ENCODE measurements at places on chromosomes 2 and 18. TPM values are rescaled to one million over a fixed set of nuclear protein-coding genes. Genes with fewer than 3 reads are reported as not detected.

DNA sequence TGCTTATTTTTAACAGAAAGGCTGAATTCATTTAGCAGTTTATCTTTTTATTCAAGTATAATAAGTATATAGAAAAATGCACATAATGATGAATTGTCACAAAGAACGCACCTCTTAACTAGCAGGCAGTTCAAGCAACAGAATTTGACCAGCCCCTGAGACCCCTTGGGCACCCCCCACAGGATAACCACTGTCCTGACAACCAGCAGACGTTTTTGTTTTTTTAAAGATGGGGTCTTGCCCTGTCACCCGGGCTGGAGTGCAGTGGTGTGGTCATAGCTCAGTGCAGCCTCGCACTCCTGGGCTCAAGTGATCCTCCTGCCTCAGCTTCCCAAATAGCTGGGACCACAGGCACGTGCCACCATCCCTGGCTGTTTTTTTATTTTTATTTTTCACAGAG is 14.0 kb downstream of the PRELID3A start:
- peaks cover 5% of the 10 kb centered on the region for H3K4me1 ChIP-seq
- no peaks in the 10 kb centered on the region for H3K36me3 ChIP-seq
- DNase-seq, result no peak

DNA sequence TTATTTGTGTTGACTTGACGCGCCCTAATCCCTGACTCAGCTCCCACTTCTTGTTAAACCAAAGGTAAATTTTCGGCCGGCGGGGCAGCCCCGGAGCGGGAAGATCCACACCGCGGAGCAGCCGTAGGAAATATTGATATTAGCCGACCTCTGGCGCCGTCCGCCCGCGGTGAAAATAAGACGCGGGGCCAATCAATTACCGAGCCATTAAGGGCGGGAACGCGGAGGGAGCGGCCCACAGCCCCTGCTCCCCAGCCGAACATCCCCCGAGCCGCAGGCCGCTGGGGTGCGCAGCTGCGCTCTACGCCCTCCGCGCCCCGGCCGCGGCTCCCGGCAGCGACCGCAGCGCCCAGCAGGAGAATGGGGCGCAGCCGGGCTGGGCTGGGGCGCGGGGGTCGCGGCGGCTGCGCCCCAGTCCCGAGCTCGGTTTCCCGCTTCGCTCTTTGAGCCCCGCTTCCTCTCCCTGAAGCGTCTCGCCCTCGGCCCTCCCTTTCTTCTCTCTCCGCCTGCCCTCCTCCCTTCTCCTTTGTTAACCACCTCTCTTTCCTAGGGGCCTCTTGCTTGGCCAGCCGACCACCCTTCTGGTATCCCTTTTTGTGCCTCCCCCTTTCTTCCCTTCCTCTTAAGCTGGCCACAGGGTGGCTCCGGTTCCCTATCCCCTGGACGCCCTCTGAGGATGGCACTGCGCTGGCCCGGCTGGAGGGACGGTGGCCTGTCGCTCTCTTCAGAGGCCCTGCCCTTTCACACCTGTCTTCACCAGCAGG is 40.9 kb downstream of the CELF4 start:
- no peaks in the 10 kb centered on the region for H3K4me1 ChIP-seq
- no peak overlapping the region for H3K4me3 ChIP-seq
- H3K27ac ChIP-seq, result no peak overlapping the region
- peaks cover 4% of the 10 kb centered on the region for H3K27me3 ChIP-seq
- no peaks in the 10 kb centered on the region for H3K36me3 ChIP-seq

Gene KCNJ13
- total RNA-seq, result 0.08 TPM

DNA sequence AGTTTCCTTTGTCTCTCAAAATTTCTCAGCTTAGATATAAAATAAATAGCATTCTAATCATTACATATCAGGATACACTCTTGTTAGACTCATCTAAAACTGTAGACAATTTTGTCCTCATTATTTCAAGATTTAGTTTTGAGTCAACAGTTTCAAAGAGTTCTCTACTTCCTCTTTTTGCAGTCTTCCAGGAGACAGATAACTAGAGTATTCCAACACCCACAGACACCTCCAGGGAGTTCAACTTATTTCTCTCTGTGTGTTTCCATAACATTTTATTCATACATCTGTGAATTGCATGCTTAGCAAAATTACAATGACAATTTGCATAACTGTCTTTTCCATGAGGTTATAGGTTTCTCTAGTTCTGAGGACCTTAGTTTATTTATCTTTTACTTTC is 166.6 kb upstream of the HNMT start:
- DNase-seq, result no peak
- H3K36me3 ChIP-seq, result no peaks in the 10 kb centered on the region
- H3K27ac ChIP-seq, result no peak overlapping the region
- no peaks in the 10 kb centered on the region for H3K4me1 ChIP-seq
- no peaks in the 10 kb centered on the region for H3K27me3 ChIP-seq

- H3K4me3 ChIP-seq, result no peak overlapping the region
- H3K36me3 ChIP-seq, result no peaks in the 10 kb centered on the region
- DNase-seq, result no peak
- H3K27ac ChIP-seq, result no peak overlapping the region
- no peaks in the 10 kb centered on the region for H3K4me1 ChIP-seq
- H3K27me3 ChIP-seq, result no peaks in the 10 kb centered on the region
These were observed 83.1 kb upstream of the KLF7 start for GRCh38 chr2:207248702-207249377.

GRCh38 chr2:229407170-229407569 is 136.1 kb upstream of the PID1 start:
- H3K27me3 ChIP-seq, result peaks cover 5% of the 10 kb centered on the region
- H3K27ac ChIP-seq, result no peak overlapping the region
- H3K4me3 ChIP-seq, result no peak overlapping the region
- no peaks in the 10 kb centered on the region for H3K4me1 ChIP-seq
- DNase-seq, result no peak

GRCh38 chr2:402206-402605 is 114.3 kb upstream of the ALKAL2 start:
- no peaks in the 10 kb centered on the region for H3K36me3 ChIP-seq
- no peaks in the 10 kb centered on the region for H3K4me1 ChIP-seq
- H3K27me3 ChIP-seq, result no peaks in the 10 kb centered on the region

DNA sequence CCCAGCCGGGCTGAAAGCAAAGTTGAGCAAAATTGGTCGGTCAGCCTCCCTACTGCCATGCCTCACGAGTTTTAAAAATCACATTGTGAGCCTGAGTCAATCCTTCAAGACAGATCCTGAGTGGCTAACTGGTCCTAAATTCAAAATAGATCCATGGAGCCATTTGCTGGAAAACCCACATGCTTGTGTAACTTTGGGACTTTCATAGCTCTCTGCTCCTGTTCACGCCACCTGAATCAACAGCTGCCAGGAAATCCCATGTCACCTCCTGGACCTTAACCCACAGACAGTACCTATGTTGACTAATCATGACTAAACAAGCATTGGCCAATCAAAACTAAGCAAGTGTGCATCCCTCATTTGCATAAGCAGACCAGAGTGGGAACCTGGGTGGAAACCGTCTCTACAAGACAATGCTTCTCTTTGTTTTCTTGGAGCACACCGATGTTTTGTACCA is 42.8 kb upstream of the LDLRAD4 start:
- H3K27me3 ChIP-seq, result no peaks in the 10 kb centered on the region
- H3K27ac ChIP-seq, result peak overlapping the region; percentile 95
- H3K36me3 ChIP-seq, result no peaks in the 10 kb centered on the region
- no peak for DNase-seq

DNA sequence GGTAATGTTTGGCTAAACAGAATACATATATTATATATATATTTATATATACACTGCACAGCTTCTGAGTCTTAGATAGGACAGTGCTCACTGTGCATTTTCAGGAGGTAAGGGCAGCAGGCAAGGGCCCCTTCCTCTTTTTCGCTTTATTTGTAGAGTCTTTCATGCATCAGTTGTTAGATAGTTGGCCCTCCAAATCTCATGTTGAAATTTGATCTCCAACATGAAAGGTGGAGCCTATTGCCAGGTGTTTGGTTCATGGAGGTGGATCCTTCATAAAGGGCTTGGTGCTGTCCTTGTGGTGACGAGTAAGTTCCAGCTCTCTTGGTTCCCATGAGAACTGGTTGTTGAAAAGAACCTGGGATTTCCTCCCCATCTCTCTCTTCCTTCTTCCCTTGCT is 48.1 kb downstream of the TSN start:
- no peaks in the 10 kb centered on the region for H3K36me3 ChIP-seq
- no peak overlapping the region for H3K4me3 ChIP-seq
- H3K27me3 ChIP-seq, result peaks cover 8% of the 10 kb centered on the region

- H3K36me3 ChIP-seq, result no peaks in the 10 kb centered on the region
- H3K4me1 ChIP-seq, result no peaks in the 10 kb centered on the region
- no peak overlapping the region for H3K4me3 ChIP-seq
- no peak overlapping the region for H3K27ac ChIP-seq
- no peak for DNase-seq
- no peaks in the 10 kb centered on the region for H3K27me3 ChIP-seq
These were observed 26.3 kb downstream of the ITM2C start for GRCh38 chr2:230891064-230891463.

Gene SMYD1
- total RNA-seq, result not detected

Gene FSIP2
- 0.05 TPM for total RNA-seq

- no peaks in the 10 kb centered on the region for H3K27me3 ChIP-seq
- no peak overlapping the region for H3K4me3 ChIP-seq
- no peak overlapping the region for H3K27ac ChIP-seq
- no peaks in the 10 kb centered on the region for H3K36me3 ChIP-seq
- DNase-seq, result no peak
These were observed 159.6 kb upstream of the ALPP start for GRCh38 chr2:232218778-232219495.

Gene XPO1
- 149 TPM for total RNA-seq

Gene KCNK3
- total RNA-seq, result not detected

DNA sequence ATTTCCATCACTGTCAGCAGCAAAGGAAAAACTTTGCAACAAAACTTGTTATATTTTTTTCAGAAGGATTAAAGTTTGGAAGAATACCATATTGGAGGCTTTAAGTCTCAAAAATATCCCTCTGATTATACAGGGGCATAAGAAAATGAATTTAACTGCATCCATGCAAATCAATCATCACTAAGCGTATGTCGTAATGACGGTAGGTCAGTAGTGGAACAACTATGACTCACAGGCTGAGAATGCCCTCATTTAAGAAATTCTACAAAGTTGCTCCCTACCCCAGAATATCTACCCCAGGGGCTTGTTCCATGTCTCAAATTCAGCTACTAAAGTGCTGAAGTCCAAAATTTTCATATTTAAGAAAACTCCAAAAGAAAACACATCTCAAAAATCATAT is 12.5 kb upstream of the NAB1 start:
- no peak overlapping the region for H3K27ac ChIP-seq
- peaks cover 10% of the 10 kb centered on the region for H3K4me1 ChIP-seq
- no peak for DNase-seq
- no peaks in the 10 kb centered on the region for H3K27me3 ChIP-seq
- H3K4me3 ChIP-seq, result no peak overlapping the region
- no peaks in the 10 kb centered on the region for H3K36me3 ChIP-seq

GRCh38 chr2:205053827-205054410 is 508.6 kb downstream of the PARD3B start:
- H3K36me3 ChIP-seq, result no peaks in the 10 kb centered on the region
- no peaks in the 10 kb centered on the region for H3K4me1 ChIP-seq
- H3K27me3 ChIP-seq, result no peaks in the 10 kb centered on the region

- H3K36me3 ChIP-seq, result no peaks in the 10 kb centered on the region
- no peaks in the 10 kb centered on the region for H3K4me1 ChIP-seq
- no peak for DNase-seq
- no peak overlapping the region for H3K27ac ChIP-seq
These were observed 292.6 kb upstream of the CYRIA start for GRCh38 chr2:16958266-16958665.

Gene KLHL30
- 0.08 TPM for total RNA-seq

Gene ITGB6
- not detected for total RNA-seq

Gene CLEC4F
- total RNA-seq, result 0.19 TPM

GRCh38 chr2:239811806-239812560 is 213.2 kb downstream of the NDUFA10 start:
- no peak for DNase-seq
- H3K27me3 ChIP-seq, result no peaks in the 10 kb centered on the region
- no peaks in the 10 kb centered on the region for H3K36me3 ChIP-seq
- no peak overlapping the region for H3K4me3 ChIP-seq
- H3K4me1 ChIP-seq, result no peaks in the 10 kb centered on the region

DNA sequence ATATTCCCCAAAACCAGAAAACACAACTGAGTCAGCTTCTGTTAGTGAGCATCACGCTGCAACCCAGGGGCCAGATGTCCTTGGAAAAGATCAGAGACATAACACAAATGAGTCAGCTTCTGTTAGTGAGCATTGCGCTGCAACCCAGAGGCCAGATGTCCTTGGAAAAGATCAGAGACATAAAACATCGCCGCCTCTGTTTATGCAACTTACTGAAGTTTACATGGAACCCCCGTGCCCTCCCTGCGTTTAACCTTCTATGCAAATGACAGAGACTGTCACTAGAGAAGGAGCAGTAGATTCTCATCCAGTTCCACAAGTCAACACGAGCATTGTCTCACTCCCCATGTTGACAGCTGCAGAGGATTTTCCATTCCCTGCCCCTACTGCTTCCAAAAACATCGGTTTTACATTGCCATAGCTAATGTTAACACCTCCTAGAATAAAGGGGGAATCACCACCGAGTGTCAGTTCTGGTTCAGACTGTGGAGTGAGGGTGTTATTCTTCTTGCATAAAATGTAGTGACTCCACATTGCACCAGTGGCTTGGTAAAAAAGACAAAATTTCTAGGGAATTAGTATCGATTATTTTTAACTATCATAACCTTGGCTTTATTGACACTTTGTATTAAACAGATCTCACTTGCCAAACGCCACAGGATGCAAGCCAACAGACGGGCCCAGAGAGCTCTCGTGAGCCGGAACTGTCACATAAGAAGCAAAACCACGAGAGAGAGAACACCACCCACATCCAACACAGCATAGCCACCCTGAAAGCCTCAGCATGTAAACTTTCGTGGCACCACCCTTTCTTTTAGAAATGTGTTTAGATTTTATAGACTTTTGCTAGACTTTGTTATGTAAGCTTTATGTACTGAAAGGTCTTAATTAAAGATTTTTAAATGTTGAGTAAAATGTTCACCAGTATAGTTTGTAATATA is 87.7 kb downstream of the SH3YL1 start:
- DNase-seq, result no peak
- H3K27ac ChIP-seq, result no peak overlapping the region
- peaks cover 7% of the 10 kb centered on the region for H3K27me3 ChIP-seq
- H3K4me1 ChIP-seq, result no peaks in the 10 kb centered on the region

- H3K4me1 ChIP-seq, result no peaks in the 10 kb centered on the region
- no peaks in the 10 kb centered on the region for H3K36me3 ChIP-seq
- no peaks in the 10 kb centered on the region for H3K27me3 ChIP-seq
- H3K4me3 ChIP-seq, result no peak overlapping the region
These were observed 541.6 kb downstream of the SLC4A3 start for GRCh38 chr2:220168891-220169546.

DNA sequence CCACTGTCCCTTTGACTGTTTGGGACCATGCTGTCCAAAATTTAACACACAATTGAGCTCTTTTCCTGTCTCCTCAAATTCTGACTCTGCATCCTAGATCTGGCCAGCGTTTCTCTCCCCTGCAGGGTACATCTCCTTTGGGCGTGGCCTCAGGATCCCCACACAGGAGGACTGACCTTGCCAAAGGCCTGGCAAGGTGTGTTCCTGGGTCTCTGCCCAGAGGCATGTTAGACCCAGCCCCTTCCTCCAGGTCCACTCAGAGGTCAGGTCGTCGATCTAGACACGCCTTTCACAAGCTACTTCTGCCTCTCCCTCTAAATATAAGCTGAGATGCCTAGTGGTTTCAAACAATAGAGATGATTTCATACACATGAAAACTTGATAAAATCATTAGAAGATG is 45.4 kb upstream of the SMIM21 start:
- H3K27me3 ChIP-seq, result no peaks in the 10 kb centered on the region
- no peaks in the 10 kb centered on the region for H3K4me1 ChIP-seq
- no peaks in the 10 kb centered on the region for H3K36me3 ChIP-seq
- no peak overlapping the region for H3K4me3 ChIP-seq
- no peak overlapping the region for H3K27ac ChIP-seq

Gene NEURL3
- total RNA-seq, result 3.4 TPM

Gene DSC2
- 16.4 TPM for total RNA-seq

Data from liver (tissue), 10 donors.